Cardiac septum (tissue), 1 donor: ENCODE measurements at places on chromosomes 16 and 17. TPM values are rescaled to one million over a fixed set of nuclear protein-coding genes. Genes with fewer than 3 reads are reported as not detected.

TAC4 gene
- total RNA-seq = 1.7 TPM

TMEM114 gene
- total RNA-seq = not detected

DNA sequence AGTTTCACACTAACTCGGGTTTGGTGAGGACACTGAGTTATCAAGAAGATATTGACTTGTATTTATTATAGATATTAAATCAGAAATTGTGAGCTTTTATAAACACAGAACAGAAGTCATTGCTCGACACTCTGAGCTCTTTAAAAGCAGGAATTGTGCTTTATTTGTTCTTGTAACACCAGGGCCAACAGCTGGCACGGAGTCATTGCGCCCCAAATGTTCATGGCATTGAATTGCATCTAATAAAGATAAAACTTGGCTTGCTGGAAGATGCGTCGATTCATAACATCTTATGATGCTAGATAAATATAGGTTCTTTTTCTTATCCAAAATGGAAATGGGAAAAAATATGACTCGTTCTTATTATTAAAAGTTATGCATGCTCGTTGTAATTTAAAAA lies 11.8 kb upstream of the MLYCD start:
- DNase-seq = no peak

- DNase-seq = no peak
Observed at GRCh38 chr16:68590201-68590994, 51.3 kb downstream of the ZFP90 start.

GRCh38 chr16:3793161-3793576 lies 75.8 kb upstream of the TRAP1 start:
- no peak for DNase-seq
